Smooth muscle cell of bladder (primary cell): ENCODE measurements at places on chromosomes 1 and 21. TPM values are rescaled to one million over a fixed set of nuclear protein-coding genes. Genes with fewer than 3 reads are reported as not detected.

NBPF3 gene
- total RNA-seq: 30.0 and 115 TPM in 2 replicates

CRNN gene
- not detected in 2 replicates for total RNA-seq

TRAF3IP3 gene
- under 0.01 and 0.28 TPM in 2 replicates for total RNA-seq

AADACL3 gene
- total RNA-seq: not detected in 2 replicates

MSH4 gene
- total RNA-seq: 0.14 and 0.46 TPM in 2 replicates

GCSAML gene
- total RNA-seq: not detected in 2 replicates

KRTAP19-1 gene
- not detected in 2 replicates for total RNA-seq

C8B gene
- total RNA-seq: not detected in 2 replicates

IGSF3 gene
- total RNA-seq: under 0.01 and 0.18 TPM in 2 replicates

GBP5 gene
- 0.09 and 0.14 TPM in 2 replicates for total RNA-seq

NR1I3 gene
- not detected in 2 replicates for total RNA-seq

RHEX gene
- not detected in 2 replicates for total RNA-seq

MAN1C1 gene
- 3.8 and 8.0 TPM in 2 replicates for total RNA-seq

MARCKSL1 gene
- 16.6 and 25.0 TPM in 2 replicates for total RNA-seq

LCE2B gene
- not detected in 2 replicates for total RNA-seq

CCDC27 gene
- total RNA-seq: not detected in 2 replicates

ZNF695 gene
- total RNA-seq: 0.65 and 0.71 TPM in 2 replicates
